NCI-H1417 treated with DMSO at 0.1 percent for 48 hours (cell line): ENCODE measurements at places on chromosomes 3 and 15.
A peak's percentile ranks its signal among the peaks of the same experiment; 100 is the strongest.

DNA sequence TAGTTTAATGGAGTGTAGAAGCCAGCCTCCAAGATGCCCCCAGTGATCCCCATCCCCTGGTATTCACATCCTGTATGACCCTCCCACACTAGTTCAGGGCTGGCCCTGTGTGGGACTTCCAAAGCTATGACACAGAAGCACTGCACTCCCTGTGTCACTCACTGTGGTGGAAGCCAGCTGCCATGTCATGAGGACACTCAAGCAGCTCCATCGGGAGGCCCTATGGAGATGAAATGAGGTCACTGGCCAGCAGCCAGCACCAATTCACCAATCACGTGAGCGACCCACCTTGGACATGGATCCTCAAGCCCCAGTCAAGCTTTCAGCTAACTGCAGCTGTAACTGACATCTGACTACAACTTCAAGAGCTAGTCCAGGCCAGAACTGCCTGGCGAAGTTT, 3.9 kb upstream of the ACAN start:
- DNase-seq: no peak

- DNase-seq: no peak
Measured at GRCh38 chr3:48247401-48247811, 6.5 kb downstream of the ZNF589 start.

- DNase-seq: no peak
Measured at GRCh38 chr3:18016366-18016765, 273.9 kb upstream of the TBC1D5 start.

DNA sequence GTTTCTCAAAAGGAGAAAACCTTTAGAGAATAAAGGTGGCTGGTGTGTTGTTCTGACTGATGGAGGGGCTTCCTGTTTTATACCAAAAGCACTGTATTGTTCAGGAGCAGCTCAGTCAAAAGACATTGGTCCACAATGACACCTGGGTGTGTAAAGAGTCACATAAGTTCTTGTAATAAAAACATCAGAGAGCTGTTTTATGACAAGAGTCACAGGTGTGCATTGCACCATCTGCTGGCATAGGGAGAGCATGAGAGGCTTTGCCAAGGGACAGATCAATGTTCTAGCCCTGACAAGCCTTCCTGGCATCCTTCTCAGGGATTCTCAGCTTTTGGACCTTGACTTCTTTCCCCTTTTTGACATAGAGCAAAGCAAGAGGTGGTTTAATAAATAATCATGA, 20.4 kb downstream of the ARPP21 start:
- no peak for DNase-seq

DNA sequence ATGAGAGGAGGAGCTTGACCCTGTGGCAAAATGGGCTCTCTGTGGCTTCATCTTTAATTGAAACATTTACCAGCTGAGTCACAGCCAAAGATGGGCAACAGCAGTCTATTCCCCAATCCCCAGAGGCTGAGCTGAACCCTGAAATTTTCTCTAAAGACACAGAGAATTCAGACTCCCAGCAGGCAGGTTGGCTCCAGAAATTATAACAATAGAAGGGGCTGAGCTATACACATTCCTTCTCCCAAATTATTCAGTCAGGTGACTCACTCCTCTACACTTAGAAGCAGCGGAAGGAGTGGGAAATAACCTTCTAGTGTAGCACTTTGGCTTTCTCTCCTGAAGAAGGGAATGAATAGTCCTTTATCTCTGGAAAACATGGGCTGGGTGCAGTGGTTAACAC, 264.3 kb upstream of the ARHGEF26 start:
- no peak for DNase-seq

DNA sequence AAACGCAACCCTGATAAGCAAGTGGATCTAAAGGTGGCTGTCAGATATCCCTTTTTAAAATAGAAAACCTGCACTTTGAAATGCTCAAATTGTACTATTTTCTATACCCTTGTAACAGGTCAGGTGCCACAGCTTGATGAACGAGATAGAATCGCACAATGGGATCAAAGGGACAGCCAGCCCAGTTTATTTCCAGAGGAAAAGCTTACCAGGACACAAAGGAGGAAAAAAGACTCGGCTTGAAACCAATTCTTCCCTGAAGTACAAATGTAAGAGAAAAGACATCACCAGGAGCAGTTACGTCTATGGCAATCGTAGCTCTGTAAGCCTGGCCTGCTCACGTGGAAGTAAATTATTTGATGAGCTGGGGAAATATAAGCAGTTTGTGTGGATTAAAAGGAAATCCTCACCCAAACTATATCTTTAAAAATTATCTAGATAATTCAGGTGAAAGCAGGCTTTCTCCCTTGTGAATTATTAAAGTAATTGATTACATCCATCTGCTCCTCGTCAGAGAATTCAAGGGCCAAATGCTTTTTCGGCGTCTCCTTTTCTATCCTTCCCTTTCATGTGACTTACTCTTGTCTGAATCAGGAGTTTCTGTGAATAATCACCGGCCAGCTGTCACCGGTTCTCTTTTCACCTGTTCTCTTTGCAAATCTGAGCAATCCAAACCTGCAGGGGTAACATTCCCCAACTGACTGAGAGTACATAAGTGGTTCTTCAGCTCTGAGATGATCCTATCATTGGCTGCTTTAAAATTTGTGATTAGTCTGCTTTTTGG, 339.2 kb upstream of the ONECUT1 start:
- no peak for DNase-seq

- DNase-seq: no peak
Measured at GRCh38 chr3:106117490-106117858, 248.7 kb upstream of the CBLB start.

DNA sequence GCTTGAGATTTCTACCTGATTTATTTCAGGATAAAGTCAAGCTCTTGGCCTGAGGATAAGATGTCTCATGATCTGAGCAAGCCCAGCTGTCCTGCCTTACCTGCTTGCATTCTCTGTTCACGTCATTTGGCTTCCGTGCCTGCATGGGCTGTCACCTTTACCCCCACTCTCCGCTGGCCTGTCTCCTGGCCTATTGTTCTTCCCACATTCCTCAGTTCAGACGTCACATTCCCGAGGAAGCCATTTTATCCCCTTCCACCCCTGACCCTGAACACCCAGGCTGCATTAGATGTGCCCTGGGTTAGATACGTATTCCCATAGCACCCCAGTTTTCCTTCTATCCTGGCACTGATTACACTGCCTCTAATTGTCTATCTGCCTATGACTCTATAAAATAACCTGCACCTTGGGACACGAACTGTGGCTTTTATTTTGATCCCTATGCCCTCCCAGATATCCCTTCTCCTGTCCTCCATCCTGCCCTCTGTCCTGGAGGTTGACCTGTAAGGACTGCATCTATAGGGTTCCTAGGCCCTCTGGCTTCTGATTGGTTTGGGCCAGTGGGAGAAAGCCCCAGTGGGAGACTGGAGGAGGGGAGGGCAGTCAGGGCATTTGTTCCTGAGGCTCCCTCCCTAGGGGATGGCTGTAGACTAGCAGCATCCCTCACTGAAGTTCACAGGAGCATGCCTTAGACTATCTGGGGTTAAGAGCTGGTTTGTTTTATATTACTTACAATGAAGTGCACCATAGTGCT, 19.2 kb upstream of the UBE2Q2 start:
- DNase-seq: no peak

DNA sequence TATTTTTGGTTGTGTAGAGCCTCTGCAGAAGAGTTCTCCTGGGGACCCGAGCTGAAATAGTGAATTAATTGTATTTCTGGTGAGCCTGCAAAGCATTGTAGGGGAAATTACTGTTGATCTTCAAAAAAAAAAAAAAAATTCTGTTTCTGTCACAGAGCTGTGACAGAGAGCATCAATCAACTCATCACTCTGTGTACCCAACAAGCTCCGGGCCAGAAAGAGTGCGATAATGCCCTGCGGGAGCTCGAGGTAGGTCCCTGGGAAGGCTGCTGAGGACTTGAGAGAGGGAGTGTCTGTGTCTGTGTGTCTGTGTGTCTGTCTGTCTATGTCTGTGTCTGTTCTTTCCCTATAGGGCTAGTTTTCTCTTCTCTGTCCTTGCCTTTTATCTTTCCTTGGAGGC, 294.4 kb upstream of the TPM1 start:
- DNase-seq: no peak

- DNase-seq: no peak
Measured at GRCh38 chr3:71903936-71904335, 119.0 kb upstream of the PROK2 start.

DNA sequence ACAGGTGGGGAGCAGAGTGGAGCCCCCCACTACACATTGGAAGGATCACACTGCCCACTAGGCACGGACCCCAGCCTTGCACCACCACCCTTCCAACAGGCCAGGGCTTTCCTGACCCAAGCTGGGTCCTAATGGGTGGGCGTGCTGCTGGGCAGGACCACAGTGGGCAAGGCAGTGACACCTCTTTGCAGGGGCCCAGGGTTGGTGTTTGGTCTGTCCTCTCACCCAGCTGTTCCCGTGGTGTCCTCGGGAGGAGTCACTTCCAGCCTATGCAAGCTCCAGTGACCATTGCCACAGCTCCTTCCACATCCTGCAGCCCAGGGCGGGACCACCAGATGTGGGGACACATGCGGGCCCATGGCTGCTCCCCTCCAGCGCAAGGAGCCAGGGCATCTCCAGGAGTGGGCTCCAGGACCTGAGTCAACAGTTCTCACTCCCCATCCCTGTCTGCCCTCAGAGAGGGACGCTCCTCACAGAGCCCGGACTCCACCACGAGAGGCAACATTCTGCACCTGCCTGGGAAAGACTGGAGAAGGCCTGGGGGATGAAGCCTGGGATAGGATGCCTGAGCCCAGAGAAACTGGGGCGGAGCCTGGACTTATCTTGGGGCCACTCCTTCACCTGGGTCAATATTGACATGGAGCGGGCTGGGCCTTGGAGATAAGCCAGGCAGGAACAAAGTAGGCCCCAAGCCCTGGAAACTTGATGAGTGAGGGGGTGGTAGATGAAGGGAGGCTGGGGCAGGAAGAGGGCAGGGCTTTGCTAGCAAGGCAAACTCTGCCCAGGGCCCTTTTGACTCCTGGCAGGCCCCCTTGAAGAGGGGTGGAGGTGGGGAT, 3.9 kb upstream of the VILL start:
- DNase-seq: no peak

- DNase-seq: no peak
Measured at GRCh38 chr3:138914870-138915502, 32.0 kb downstream of the FOXL2 start.

DNA sequence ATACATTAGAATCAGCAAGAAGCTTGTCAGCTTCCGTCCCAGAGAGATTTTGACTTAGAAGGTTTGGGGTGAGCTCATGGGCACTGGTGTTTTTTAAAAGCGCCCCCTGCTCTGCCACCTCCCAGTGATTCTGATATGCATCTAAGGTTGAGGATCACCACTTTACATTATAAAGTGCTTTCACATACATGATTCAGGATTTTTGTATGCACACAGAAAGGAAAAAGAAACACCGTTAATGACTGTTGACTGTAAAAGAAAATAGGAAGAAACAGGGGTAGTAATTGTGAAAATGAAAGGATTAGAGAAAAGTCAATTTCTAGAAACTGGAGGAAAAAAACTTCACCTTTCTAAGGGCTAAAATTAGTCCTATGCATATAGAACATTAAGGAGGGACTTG, 104.9 kb upstream of the ZBED2 start:
- no peak for DNase-seq

DNA sequence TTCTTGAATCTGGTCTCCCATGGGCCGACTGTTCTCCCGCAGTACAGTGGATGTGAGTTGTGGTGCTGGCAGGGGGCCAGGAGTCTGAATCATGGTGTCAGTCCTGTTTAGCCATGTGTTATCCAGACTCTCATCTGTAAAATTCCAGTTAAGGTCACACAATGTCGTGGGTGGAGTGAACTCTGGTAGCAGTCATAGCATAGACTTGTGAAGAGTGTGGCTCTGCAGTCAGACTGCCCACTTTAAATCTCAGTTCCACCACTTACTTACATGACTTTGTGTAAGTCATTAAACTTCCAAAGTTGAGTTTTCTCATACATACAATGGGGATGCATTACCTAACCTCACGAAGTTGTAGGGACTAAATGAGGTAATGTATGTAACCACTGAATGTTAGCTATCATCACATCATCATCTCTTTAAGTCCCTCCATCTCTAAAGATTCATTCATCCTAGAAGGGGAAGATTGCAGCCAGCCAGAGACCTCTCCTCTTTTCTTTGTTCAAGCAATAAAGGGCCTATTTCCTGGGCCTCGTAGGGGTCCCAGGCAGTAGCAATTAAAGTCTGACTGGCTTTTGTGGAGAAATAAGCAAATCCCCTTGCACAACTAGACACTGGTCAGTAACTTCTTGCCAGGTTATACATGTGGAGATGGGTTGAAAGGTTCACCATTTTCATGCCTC, 93.9 kb downstream of the PCCB start:
- peak; percentile 0 for DNase-seq

GRCh38 chr15:48861813-48862431, 16.0 kb upstream of the EID1 start:
- DNase-seq: no peak

DNA sequence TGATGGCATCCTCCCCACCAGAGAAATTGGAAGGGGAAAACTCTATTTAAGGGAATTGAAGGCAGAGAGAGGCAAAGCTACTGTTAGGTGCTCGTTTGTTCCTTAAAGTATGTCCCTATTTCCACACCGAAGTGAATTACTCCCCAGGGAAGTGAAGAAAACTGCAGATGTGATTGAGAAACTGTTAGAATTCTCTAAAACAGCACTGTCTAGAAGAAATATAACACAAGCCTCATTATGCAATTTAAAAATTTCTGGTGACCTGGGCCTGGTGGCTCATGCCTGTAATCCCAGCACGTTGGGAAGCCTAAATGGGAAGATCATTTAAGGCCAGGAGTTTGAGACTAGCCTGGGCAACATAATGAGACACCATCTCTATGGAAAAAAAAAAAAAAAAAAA, 305.0 kb downstream of the SHQ1 start:
- no peak for DNase-seq

DNA sequence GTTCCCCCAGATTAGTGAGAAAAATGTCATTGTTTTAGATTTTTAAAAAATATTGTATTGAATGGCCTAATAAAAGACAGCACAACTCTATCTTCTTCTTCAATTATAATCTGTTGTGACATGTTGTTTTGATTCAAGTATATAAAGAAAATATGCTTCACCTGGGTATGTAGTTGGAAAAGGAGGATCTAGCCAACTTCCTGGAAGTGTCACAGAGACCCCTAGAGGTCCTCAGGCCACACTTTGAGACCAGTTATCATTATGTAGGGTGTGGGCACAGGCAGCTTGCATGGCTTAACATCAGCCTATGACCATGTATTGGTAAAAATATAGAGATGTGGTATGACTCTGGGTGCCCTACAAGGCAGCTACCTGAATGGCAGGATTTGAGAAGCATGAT, 14.7 kb upstream of the RYR3 start:
- DNase-seq: no peak

DNA sequence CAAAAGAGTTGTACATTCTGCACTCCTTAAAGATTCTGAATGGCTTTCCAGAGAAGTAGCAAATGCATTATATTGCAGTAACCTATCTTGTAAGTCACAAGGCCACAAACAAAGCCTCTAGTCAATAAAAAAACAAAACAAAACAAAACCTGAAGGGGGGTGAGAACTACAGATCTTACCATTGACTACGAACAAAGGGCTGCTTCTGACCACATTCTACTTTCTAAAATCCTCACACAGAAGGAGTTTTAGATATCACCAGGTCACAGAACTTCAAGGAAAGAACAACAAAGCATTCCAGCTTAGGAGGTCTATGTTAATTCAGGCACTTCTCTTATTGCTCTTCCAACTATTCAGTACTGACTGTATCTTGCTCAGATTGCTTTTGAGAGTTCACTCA, 343.0 kb downstream of the ZBTB20 start:
- DNase-seq: no peak

GRCh38 chr3:122908251-122908650, 113.4 kb downstream of the SLC49A4 start:
- no peak for DNase-seq

GRCh38 chr3:155504682-155505081, 211.2 kb upstream of the STRIT1 start:
- DNase-seq: no peak
